ENCODE measurements at places on chromosomes 12 and 14.

GRCh38 chr14:65989981-65990380 is 496.2 kb upstream of the CCDC196 start:
- no peak for DNase-seq

DNA sequence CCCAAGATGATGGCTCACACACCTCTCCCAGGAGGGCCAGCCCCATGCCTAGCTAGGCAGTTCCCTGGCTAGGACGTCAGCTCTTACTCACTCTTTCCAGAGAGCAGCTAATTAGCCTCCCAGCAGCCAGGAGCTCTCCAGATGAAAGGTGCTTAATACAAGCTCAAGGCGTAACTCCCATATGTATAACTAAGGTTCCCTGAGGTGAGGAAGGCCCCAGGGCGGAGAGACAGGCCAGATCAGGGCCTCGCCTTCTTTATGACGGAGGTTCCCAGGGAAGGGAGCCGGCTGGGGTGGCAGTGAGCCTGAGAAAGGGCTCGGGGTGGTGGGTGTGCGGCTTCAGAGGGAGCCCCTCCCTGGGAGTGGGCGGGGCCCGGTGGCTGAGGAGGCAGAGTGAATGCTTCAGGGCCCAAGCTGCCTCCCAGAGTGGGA is 26.4 kb upstream of the ZFP36L1 start:
- no peak for DNase-seq

DNA sequence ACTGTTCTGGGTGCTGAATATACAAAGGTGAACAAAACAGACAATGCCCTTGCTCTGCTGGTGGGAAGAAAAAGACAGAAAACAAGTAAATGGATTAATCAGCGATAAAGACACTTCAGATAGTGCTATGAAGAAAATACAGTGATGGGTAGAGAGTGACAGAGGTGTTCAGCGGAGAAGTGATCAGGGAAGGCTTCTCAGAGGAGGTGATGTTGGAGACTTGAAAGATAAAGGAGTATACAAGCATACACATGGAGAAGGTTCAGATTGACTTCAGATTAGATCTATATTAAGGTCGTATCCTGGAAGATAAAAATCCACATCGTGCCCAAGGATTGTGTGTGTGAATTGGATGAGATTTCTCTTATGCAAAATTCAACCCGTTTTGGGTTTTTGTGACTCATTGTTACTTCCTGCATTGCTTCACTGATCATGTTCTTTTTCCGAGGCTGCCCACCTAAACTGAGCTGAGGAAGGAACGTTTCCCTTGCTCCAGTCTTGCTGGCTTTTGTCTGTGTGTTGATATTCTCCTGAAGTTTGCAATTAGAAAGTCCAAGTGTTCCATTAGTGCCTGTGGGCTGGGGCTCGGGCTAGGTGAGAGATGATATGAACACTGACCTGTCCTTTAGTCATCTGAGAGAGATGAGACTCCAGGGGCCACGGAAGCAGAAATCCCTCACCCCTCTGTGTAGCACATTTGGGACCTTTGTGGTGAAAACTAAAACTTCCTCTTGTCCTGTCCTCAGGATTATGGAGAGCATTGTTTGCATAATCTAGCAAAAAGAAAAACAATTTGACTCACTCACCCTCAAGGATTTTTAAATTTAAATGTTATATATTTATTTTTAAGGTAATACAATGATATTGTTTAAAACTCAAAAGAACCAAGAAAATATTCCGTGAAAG is 27.6 kb downstream of the PLXNC1 start:
- DNase-seq, result no peak

DNA sequence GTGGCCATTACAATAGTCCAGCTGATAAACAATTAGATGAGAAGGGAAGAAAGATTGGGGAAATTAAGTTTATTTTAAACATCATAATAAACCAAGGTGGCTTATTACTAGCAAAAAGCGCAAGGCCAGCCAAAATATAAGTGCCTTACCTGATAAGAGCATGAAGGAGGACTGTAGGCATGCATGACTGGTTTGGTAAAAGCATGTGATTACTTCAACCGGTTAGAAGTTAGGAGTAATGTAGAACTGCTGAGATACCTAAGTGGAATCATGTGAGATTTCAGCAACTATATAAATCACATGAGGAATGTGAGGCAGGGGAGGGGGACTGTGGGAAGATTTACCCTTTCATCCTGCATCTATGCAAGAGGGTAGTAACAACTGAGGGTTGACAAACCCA is 59.7 kb upstream of the CCDC196 start:
- no peak for DNase-seq

GRCh38 chr12:51406859-51407258 is 15.7 kb upstream of the GALNT6 start:
- DNase-seq, result no peak

- DNase-seq, result no peak
Observed at GRCh38 chr12:32161058-32161457, 54.4 kb downstream of the BICD1 start.

- DNase-seq, result peak; percentile 78
Observed at GRCh38 chr14:103091041-103091882, 3.3 kb upstream of the EXOC3L4 start.

- no peak for DNase-seq
Observed at GRCh38 chr12:130929363-130929762, 24.3 kb upstream of the ADGRD1 start.

DNA sequence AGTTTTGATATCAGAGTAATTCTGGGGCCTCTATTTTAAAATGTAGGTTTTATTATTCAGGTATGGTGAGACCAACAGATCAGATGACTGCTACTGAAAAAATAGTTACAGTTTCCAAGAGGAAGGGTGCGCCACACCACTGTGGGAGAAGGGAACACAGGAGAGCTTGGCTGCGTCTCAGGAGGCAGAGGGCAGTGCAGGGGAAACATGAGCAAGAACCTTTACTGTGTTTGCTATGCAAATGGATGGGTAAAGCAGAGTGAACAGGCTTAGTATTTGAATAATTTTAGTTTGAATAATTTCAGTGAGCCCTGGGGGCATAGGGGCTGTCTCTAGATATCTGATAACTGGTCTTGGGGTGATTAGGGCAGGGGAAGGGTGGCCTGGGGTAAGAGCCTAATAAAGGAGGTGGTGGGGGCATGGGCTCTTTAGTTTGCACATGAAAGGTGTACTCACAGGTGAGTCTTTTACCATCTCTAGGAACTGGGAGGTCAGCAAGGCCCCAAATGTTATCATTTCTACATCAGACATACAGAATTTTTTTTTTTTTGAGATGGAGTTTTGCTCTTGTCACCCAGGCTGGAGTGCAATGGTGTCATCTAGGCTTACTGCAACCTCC is 196.8 kb upstream of the NEDD1 start:
- no peak for DNase-seq

DNA sequence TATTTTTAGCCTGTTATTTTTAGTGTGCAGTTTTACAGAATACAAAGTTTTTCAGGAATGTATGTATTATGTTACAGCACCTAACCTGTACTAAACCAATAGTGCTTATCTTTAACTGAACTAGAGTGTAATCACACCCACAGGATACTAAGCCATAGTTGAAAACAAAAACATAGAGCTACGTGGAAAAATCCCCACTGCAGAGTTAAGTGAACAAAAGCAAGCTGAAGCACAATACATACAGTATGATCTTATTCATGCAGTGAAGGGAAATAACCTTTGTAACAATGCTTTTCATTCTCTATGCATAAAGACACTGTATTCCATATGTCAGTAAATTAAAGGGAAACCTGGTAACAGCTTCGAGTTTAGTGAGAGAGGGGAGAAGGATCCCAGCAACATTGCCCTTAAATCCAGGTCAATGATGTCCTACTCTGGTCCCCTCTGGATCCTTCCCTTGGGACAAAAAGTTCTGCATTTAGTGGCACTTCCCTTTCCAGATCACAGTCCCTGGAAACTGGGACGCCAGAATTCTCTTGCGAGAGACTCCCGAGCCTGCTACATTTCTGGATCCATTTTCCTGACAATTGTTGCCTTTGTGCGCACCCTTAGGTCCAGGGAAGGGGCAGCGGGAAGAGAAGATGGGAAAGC is 121.3 kb upstream of the CCND2 start:
- DNase-seq, result no peak

GRCh38 chr14:75230140-75230792 is 48.4 kb upstream of the FOS start:
- DNase-seq, result peak; percentile 6
